Thoracic aorta (tissue), 2 donors: ENCODE measurements at places on chromosomes 11 and 22.

- peaks cover 25% of the 10 kb centered on the region for H3K36me3 ChIP-seq
- H3K4me1 ChIP-seq = no peaks in the 10 kb centered on the region
- no peak overlapping the region for H3K27ac ChIP-seq
- no peak overlapping the region for H3K4me3 ChIP-seq
- H3K27me3 ChIP-seq = no peaks in the 10 kb centered on the region
- no peak for DNase-seq
Observed at GRCh38 chr11:104946907-104947306, 21.5 kb downstream of the CASP4 start.

- H3K4me1 ChIP-seq = peaks cover 10% of the 10 kb centered on the region
- no peak overlapping the region for H3K4me3 ChIP-seq
- no peak for DNase-seq
- no peaks in the 10 kb centered on the region for H3K36me3 ChIP-seq
Observed at GRCh38 chr11:110455718-110456117, 26.0 kb downstream of the FDX1 start.

DNA sequence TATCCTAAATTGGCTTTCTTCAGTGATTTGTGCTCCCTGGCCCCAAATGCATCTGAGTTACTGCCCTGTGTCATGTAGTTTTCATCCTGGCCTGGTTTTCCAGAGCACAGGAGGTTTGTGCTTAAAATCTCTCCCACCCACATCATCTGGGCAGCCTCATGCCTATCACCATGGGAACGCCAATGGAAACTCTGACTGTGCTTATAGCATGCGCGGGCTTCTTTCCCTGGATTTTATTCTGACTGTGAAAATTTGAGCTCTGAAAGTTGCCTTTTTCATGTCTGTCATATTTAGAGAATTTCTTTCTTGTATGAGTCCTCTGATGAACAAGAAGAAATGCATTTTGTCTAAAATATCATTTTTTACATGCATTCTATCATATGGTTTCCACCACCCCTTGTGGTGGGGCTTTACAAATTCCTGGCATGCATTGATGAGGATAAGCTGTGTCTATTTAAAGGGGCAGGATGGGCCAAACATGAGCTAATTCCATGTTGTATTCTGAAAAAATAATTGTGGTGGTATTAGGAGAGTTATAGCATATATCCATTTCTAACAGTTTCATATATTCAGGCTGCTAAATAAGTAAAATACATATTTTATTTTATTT, 55.1 kb downstream of the IRAG1 start:
- peak overlapping the region; percentile 66 for H3K27ac ChIP-seq
- peaks cover 8% of the 10 kb centered on the region for H3K36me3 ChIP-seq
- DNase-seq = no peak

DNA sequence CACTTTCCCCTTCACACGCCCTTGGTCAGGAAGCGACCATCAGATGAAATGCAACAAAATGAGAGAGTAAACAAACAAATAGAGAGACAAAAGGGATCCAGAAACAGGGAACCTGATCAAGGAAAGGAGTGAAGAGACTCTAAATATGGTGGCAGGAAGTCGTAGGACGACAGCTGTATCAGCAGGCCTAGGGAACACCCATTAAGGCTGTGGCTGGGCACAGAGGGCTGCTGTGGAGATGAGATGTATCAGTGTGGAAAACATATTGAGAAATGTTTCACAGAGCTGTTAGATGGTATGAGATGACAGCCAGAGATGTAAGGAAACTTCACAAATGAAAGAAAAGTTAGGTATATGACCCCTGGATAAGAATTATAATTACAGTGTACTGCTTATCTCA, 155.8 kb upstream of the MTMR2 start:
- H3K27ac ChIP-seq = no peak overlapping the region
- no peak overlapping the region for H3K4me3 ChIP-seq
